ENCODE measurements at places on chromosomes 3 and 15.

GRCh38 chr3:16055606-16056211 is 118.8 kb upstream of the GALNT15 start:
- no peak for DNase-seq

GRCh38 chr3:46844881-46845312 is 18.3 kb downstream of the MYL3 start:
- DNase-seq, result no peak

- no peak for DNase-seq
Measured at GRCh38 chr15:69691307-69692015, 238.8 kb downstream of the RPLP1 start.

DNA sequence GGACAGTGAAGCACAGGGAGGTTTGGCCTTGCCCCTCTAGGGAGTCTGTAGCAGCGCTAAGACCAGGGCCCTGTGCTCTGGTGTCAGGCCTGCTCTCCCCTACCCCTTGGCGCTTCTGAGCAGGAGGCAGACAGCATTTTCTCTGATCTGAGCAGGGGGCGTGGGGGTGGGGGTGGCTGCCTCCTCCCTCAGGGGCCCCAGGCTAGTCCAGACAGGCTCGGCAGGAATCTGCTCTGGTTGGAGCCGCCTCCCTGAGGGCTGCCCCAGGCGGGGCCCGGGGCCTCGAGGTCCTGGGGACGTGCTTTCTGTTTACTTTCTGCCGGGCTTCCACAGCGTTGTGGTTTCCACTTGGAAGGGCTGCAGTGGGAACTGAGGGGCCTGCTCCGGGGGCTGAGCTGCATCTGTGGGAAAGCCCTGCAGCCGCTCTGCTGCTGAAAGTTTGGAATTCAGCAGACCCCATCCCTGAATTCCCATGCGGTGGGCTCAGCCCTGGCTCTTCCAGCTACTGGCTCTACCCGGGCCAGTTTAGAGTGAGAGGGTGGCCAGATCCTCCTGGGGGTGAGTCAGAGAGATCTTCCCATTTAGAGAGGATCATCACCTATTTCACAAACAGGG is 105.4 kb downstream of the LINGO1 start:
- no peak for DNase-seq

DNA sequence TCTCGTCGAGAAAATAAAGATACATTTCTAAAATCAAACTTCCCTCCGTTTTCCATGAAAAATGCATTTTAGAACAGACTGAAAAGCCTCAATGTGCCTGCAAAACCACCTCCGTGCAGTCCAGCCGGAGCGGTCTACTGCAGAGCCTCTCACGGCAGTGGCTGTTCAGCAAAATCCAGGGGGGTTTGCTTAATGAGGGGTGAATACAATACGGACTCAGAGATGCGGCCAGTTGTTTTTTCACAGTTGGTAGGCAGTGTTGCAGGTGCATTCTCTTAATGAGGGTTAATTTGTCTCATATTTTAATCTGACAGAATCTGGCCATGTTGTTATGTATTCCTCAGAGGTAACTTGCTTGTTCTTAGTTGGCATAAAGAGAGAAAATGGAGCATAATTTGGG is 223.0 kb downstream of the EBLN2 start:
- no peak for DNase-seq

GRCh38 chr15:43150191-43150929 is 17.0 kb downstream of the TMEM62 start:
- DNase-seq, result no peak

DNA sequence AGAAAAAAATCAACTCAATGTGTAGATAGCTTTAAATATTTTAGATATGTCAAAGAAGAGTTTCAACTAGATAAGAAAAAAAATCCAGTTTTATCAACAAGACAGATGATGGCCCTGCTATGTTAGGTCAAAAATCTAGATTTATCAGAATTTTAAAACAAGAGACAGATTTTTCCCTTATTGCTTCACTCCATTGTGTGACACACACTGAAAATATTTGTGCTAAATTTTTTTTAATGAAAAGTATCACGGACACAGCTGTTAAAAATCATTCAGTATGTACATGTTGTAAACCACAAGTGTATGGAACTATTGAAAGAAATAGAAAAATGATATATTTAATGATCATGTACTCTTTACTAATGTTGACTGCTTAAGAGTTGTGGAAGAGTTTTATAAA is 43.6 kb downstream of the FOXB1 start:
- DNase-seq, result no peak

DNA sequence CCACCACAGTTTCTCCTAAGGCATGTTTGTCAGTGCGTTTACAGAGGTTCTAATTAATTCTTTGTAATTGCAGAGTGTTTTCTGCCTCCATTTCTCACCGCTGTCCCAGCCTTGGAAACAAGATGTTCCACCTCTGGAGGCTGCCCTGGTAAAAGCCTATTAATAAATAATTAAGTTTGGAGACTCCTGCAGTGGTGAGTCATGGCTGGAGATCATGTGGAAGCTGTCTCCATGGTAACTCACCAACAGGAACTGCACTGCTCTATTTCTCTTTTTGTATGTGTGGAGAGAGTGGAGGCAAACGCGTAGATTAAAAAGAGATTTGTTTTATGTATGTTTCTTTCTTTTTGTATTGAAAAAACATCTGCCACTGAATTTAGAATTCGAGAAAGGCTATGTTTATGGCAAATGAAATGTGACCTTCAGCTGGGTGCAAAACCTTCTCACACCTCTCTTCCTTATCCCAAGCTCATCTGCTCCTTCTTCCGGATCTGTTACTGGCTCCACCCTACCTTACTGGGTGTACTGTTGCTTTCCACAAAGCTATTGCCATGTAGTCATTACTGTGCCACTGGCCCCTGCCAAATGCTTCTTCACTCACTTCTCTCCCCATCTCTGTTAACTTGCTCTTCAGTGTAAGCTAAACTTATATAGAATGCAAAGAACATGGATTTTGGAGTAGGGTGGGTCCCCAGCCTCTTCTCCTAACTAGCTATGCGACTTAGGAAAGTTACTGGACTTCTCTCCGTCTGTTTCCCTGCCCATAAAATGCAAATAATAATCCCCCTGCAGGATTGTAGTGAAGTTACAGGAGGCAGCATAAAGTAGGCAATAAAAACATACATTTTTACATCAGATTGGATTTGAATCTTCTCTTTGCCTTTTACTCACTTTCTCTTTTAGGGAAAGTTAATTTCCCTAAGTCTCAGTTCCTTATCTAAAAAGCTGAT is 778.5 kb downstream of the NTRK3 start:
- DNase-seq, result no peak

GRCh38 chr15:44735482-44736180 is 697 bp upstream of the TRIM69 start:
- peak; percentile 51 for DNase-seq

GRCh38 chr3:94043285-94043684 is 14.9 kb upstream of the STX19 start:
- no peak for DNase-seq

GRCh38 chr3:123636431-123636841 is 51.6 kb upstream of the HACD2 start:
- no peak for DNase-seq

GRCh38 chr3:170711786-170712185 is 125.9 kb upstream of the SLC7A14 start:
- DNase-seq, result no peak

- DNase-seq, result no peak
Measured at GRCh38 chr3:149662240-149662887, 4.5 kb upstream of the WWTR1 start.

- DNase-seq, result no peak
Measured at GRCh38 chr15:25652704-25653103, 210.4 kb downstream of the ATP10A start.

- no peak for DNase-seq
Measured at GRCh38 chr3:39332525-39332924, 3.0 kb downstream of the CCR8 start.

DNA sequence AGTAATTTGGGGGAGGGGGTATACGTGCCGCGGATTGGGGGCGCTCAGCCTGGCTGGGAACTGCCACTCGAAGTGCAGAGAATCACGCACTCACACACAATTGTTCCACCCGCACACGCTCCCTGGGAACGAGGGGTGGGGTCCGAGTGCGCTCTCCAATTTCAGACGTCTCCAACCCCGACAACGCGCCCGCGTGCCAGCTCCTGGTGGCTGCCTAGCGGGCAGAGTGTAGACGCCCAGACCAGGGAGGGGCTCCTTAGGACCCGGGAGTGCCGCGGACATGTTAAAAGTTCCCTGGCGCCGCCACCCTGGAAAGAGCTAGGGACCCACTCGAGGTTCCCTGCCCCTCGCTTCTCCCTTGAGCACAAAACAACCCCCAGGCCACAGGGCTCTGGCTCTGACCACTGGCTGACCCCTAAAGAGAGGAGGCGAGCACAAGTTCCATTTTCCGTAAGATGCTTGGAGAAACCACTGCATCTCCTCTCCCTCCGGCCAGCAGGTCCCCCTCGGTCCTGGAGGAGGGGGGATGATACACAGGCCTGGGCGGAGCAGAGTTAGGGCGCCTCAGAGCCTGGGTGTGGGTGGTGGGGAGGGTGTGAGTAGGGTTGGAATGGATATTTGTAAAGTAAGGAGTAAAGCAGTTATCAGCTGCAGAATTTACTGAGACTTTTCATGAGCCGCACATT is 894 bp upstream of the ANKRD63 start:
- DNase-seq, result no peak

- no peak for DNase-seq
Measured at GRCh38 chr15:49718234-49718633, 97.4 kb downstream of the DTWD1 start.

- peak; percentile 31 for DNase-seq
Measured at GRCh38 chr3:16936233-16936632, 51.5 kb downstream of the PLCL2 start.

DNA sequence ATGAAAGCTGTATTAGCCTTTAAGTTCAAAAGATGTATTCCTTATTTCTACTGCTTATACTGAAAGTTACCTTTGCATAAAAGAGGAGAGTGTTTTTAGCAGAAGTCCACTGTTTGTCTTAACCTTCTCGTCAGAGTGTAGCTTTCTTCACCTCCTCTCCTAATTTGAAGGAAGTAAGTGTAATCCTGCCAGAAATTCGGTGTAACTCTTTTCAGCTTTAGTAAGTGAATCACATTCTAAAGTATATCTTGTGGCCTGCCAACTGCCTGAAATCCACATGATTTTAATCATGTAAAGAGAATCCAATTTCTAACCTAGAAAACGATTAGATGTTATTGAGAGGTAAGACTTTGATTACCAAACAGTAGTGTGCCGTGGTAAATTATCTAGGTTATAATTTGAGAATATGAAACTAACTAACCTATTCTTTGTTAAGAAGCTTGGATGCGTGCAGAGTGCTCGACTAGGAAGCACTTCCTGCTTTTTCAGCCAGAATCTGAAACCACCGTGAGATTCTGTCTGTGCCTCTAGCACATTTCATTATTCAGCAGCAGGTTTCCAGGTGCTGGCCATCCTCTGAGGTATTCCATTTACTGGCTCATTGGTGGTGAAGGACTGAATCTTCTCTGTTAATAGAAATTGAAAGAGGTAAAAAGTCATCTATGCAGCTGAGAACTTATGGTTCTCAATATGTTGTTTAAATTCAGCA is 7.5 kb downstream of the GYG1 start:
- DNase-seq, result peak; percentile 39

GRCh38 chr15:63381301-63382204 is at the start of gene CA12:
Gene CA12 (minus strand): TSS chr15:63381846. CDS start chr15:63381720, 126 bp downstream.
- no peak for DNase-seq

DNA sequence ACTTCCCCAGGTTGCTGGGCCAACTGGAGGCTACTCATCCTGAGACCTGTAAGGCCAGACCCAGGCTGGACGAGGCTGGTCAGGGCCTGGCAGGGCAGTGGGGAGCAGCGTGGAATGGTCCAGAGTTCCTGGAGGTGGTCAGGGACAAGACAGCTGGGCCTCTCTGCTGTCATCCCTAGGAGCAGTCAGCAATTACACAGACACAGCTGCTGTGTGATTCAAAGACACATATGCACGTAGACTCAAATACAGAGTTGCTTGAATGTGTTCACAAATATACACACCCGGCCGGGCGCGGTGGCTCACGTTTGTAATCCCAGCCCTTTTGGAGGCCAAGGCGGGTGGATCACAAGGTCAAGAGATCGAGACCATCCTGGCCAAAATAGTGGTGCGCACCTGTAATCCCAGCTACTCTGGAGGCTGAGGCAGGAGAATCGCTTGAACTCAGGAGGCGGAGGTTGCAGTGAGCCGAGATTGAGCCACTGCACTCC is 1.5 kb upstream of the CD276 start:
- DNase-seq, result no peak

- no peak for DNase-seq
Measured at GRCh38 chr3:19399356-19399755, 251.0 kb downstream of the KCNH8 start.

DNA sequence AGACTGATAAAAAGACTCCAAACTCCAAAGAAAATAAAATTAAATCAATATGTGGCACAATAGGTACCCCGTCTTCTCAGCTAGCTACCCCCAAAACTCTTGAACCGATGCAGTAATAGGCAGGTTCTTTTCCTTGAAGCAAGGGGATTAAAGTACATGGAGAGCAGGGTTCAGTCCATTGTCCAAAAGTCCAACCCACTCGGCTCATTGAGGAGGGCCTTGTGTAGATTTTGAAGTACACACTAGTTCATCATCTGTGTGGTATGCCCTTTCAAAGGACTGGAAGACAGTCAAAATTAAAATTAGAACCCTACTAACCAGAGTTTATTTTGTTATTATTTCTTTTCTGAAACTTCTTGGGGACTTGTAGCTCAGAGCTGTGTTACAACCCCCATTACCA is 23.3 kb downstream of the TF start:
- DNase-seq, result no peak

DNA sequence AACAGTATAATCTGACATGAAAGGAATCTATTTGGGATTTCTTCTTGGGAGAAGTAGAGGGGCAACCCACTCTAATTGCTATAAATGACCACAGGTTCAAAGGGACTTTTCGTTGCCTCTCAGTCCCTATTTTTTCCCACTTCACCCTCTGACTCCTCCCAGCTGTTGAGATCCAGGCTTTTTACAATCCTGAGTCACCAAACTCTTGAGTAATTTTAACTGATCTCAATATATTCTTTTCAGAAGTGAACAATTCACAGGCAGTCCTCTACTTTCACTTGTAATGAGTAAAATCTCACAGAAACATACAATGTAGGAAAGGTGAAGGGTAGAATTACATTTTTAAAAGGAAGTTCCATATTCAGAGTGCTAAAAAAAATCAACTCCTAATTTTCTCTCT is 44.6 kb downstream of the EIF4E3 start:
- DNase-seq, result no peak

- DNase-seq, result no peak
Measured at GRCh38 chr3:70531063-70531657, 218.7 kb upstream of the MDFIC2 start.

- DNase-seq, result peak; percentile 43
Measured at GRCh38 chr3:14377838-14378169, 24.6 kb upstream of the SLC6A6 start.

DNA sequence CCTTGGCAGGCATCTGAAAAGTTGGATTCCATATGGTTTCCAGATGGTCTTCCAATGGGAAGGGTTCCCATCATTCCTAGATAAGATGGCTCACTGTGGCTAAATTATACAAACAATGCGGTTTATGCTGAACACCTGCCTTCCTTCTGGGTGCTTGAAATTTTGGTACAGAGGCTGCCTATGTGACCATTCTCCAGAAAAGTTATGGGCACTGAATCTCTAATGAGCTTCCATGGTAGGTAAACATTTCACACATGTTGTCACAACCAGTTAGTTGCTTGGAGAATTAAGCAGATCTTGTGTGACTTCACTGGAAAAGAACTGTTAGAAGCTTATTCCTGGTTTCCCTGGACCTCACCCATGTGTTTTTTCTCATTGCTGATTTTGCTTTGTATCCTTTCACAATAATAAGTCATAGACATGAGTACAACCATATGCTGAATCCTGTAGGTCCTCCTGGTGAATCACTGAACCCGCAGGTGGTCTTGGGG is 30.1 kb downstream of the PLOD2 start:
- no peak for DNase-seq

Data from CD4-positive, alpha-beta T cell treated with Interleukin-6 for 4 hours (primary cell).